ENCODE measurements at places on chromosomes 2 and 18. TPM values are rescaled to one million over a fixed set of nuclear protein-coding genes. Genes with fewer than 3 reads are reported as not detected.

The PLEK gene
- 35.3 TPM for polyA plus RNA-seq

The HOXD12 gene
- not detected for polyA plus RNA-seq

The NAT8 gene
- not detected for polyA plus RNA-seq

The MPP4 gene
- polyA plus RNA-seq: 0.16 TPM

GRCh38 chr2:37916512-37917082 is 8.5 kb upstream of the RMDN2 start:
- no peak for DNase-seq
- H3K4me3 ChIP-seq: no peak overlapping the region
- H3K36me3 ChIP-seq: no peaks in the 10 kb centered on the region
- H3K4me1 ChIP-seq: no peaks in the 10 kb centered on the region
- peaks cover 2% of the 10 kb centered on the region for H3K27me3 ChIP-seq
- no peak overlapping the region for H3K27ac ChIP-seq

DNA sequence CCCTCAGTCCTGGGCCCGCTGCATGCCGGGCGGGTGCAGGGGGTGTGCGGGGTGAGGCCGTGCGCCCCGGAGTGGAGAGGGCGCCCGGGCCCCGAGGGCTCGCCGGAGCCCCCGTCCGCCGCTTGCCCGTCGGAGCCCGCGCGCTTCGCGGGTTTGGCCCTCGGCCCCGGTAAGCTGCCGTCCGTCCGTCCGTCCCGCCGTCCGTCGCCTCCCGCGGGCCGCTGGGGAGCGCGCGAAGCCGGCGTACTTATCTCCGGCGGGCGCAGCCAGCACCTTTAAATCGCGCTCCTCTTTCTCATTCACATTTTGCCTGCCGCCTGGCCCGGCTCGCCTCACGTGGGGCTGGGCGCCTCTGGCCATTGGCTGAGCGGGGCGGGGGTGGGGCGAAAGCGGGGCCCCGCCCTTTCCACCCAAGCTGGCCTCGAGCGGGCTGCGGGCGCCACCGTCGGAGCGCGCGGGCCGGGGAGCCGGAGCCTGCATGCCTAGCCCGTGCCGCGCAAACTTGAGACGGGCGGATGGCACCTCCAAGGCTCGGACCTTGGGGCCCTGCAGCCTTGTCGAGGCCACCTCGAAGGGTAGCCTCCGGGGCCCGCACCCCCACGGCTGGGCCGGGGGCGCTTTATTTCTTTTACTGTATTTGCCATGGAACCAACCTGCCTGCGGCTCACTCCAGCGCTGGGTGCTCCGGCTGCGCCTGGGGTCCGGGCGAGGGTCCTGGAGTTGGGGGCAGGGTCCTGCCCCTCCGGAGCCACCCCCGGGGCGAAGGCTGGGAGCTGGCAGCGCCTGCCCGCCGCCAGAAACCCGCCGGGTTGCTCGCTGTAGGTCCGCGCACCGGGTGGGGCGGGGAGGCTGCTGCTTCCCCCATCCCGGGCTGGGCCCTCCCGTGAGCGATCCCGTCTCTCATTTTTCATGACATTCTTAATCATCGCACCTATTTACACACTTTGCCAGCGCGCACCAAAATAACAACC is at the start of gene GBX2:
Gene GBX2, minus strand, starts transcription at position 277 of the 971 bp plus-strand sequence. CDS start 415 bp downstream, outside the sequence.
- no peak for DNase-seq
- peaks cover 99% of the 10 kb centered on the region for H3K27me3 ChIP-seq
- H3K4me1 ChIP-seq: no peaks in the 10 kb centered on the region
- H3K36me3 ChIP-seq: no peaks in the 10 kb centered on the region

DNA sequence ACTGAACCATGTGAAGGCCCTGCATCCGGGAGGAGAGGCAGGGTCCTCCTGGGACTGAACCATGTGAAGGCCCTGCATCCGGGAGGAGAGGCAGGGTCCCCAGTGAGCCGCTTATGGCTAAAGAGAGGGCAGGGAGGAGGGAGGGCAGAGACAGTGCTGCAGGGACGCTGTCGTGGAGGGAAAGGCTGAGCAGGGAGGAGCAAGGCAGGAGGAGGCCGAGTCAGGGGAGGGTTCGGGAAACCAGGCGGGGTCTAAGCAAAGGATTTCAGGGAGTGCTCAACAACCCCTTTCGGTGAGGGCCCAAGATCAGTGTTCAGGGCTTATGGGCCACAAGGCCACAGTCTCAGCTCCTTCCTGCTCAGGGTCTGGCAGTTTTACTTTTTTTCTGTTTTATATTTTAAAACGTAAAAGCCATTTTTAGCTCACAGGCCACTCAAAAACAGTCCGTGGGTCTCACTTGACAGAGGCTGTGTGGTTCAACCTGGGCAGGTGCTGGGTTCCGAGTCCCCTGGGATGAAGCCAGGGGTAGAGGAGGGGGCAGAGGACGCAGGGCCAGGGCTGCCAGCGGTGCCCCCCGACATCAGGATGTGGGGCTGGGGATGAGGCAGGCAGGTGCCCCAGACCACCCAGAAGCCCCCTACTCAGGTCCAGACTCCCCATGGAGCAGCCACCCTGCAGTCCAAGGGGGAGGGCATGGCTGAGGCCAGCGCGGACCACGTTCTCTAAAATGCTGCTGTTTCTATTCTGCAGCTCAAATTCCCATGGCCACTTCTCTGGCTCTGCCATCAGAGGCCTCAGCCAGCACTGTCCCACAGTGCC is 5.2 kb downstream of the TMEM18 start:
- peaks cover 12% of the 10 kb centered on the region for H3K4me1 ChIP-seq
- peaks cover 71% of the 10 kb centered on the region for H3K36me3 ChIP-seq
- DNase-seq: no peak
- no peak overlapping the region for H3K4me3 ChIP-seq
- H3K27me3 ChIP-seq: no peaks in the 10 kb centered on the region
- no peak overlapping the region for H3K27ac ChIP-seq

GRCh38 chr2:73907840-73908452 is 15.1 kb downstream of the ACTG2 start:
- no peaks in the 10 kb centered on the region for H3K27me3 ChIP-seq
- H3K4me3 ChIP-seq: no peak overlapping the region
- peaks cover 6% of the 10 kb centered on the region for H3K4me1 ChIP-seq
- no peak overlapping the region for H3K27ac ChIP-seq

Measured in thymus (tissue), 14 donors.